ENCODE measurements at places on chromosomes 7 and 10.
A peak's percentile ranks its signal among the peaks of the same experiment; 100 is the strongest.

DNA sequence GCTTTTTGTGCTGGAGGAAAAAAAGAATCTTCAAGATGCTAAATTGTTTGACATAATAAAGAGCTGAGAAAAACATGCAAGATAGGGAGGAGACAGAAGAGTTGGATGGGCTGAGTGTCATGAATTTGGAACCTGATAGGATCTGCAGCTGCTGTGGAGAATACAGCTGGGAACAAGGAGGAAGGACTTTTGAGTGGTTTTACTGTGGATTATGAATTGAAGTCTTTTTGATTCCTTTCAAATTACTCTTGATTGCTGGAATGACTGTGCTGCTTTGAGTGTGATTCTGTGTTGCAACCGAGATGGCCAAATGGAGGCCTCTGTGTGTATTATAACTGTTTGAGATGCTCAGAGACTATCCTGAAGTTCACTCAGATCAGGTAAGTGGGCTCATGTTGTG, 4.0 kb downstream of the EFCAB10 start:
- DNase-seq = no peak

DNA sequence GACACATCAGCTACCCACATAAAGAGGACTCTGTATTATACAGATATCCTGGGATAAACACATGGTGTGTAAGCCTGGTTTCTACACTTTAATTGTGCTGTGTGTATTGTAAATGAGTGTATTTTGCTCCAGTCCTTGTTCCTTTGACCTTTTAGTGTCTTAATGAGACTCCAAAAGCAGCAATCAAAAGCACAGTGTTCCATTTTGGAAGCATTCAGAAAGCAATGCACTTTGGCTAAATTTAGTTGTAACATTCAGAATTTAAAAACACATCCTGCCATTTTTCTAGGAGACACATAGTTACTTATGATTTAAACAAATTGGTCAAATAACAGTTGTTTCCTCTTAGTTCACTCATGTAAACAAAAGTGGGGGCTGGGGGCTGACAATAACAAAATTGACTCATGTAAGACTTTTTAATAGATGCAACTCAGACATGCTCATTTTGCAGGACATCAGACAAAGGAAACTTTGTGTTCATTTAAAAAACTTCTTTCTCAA, 122.2 kb downstream of the GPR37 start:
- peak; percentile 21 for DNase-seq

GRCh38 chr7:110544194-110544593, 546.7 kb upstream of the LRRN3 start:
- no peak for DNase-seq

DNA sequence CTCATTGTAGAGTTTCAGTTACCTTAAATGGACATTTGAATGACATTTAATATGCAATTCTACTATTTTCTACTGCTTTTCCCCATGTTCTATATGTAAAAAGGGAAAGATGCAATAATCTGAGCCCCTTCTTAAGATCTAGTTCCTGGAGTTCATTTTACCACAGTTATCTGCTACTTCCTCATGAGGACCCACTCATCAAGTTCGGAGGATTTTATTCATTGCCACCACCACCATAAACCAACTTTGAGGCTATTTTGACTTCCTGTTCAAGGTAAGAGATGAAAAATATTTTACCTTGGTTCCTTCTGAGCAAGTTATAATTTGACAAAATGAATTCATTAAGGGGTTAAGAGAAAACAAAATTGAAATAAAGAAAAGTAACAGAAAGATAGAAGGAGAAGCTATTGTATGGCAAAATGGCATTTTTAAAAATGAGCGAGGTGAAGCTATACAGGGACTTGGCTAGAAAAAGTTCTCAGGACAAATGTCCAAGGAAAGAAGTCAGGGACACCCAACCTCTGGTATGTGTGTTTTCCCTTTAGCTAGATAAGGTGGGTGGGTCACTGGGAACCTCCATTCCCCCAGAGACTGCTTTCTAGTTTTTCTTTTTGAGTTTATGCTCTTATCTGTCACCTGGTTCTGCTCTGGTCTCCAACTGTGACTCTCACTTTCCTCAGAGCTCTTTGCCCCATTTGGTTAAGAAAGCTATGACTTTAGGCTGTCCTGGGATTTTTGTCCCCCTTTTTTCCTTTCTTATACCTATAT, 14.9 kb upstream of the FAM3C start:
- DNase-seq = no peak

DNA sequence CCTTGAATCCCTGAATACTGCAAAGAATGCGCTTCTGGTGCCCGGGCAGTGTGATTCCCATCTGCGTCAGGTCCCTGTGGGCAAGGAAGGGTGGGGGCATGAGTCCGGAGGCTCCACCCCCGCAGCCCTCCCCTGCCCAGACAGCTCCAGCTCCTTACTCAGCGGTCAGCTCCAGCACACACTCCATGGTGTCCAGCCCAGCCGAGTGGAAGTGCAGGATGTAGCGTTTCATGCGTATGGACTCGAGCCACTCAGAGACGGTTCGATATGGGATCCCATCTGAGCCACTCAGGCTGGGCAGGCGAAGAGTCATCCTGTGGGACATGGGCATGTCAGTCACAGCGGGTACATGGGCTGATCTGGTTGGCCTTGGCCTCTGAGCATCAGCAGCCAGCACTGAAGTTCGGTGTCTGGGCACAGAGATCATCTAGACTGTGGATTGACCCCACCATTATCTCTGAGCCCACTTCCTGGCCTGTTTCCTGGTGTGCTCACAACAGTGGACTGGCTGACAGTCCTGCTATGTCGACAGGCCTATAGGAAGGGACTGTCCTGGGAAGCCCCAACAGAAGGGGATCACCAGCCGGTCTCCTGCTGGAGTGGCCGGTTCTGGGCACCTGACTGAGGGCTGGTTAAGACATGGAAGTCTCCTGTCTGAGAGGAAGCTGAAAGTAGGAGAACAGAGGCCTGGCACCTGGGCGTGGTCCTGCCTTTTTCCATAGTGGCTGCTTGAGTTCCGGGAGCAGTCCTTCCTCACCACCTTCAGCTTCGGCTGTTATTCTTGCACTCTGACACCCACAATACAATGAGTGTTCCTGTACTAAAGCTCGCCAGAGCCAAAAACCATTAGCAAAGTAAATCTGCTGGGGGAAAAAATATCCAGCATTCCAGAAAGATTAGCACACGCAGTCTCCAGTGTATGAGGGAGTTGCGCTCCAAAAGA, 10.6 kb downstream of the ZYX start:
- no peak for DNase-seq

- DNase-seq = no peak
Measured at GRCh38 chr7:105811189-105811847, 65.1 kb downstream of the ATXN7L1 start.

DNA sequence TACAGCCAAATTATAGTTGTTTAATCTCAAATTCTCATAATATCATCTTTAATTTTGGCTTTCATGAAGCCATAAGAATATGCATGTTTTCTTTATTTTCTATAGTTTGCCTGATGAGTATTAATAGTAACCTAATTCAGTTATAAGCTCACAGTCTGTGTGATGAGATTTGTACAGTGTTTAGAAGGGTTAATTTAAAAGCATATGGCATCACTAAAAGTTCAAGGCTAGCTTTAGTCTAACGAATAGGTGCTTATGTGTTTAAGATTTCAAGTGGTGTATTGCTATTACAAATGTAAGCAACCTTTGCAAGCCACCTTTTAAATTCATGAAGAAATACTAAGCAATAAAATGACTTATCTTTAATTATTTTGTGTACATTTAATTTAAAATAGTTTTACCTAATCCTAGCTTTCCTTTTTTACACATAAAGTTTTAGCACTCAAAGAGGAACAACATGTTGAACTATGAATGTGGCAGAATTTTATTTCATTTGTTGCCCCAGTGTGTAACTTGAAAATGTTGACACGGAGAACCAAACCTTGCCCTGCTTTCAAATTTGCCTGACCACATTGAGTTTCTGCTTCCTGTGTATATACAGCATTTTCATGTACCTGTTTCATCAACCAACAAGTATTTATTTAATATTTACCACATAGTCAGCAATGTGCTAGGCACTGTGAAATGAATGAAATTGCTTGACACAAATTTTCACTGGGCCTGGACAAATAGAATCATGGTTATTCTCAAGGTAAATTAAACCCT, 41.5 kb downstream of the TET1 start:
- DNase-seq = no peak

- DNase-seq = no peak
Measured at GRCh38 chr10:61950449-61951143, 49.1 kb downstream of the ARID5B start.

DNA sequence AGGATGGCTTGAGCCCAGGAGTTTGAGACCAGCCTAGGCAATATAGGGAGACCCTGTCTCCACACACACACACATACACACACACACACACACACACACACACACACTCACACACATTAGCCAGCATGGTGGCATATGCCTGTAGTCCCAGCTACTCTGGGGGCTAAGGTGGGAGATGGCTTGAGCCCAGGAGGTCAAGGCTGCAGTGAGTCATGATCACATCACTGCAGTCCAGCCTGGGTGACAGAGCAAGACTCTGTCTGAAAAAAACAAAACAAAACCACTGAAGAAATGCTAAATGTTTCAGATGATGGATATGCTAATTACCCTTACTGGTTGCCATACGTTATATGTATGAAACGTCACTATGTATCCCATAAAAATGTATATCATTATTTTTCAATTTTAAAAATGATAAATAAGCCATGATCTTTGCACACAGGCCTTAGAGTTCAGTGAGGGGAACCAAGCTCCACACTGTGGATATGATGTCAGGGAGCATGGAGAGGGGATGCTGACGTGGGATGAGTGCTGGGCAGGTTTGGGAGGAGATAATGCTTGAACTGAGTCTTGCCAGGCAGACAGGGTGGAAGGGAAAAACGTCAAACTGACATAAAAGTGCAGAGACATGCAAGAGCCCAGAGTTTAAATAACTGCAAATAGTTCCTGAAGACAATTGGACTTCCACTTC, 45.9 kb upstream of the ARHGAP12 start:
- DNase-seq = no peak

DNA sequence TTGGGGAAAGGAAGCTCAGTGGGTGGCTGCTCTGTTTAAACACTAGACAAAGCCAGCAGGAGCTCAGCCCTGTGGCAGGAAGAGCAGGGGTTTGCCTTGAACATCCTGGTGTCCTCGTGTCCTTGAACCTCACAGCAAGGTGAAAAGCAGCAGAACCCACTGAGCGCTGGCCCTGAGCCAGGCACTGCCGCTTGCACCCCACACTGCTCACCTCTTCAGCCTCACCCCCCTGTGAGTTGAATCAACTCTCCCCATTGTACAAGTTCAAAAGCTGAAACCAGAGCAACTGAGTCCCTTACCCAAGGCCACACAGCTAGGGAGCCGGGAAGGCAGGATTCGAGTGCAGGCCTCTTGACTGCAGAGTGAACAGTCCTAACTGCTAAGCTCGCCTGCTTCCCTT, 32.0 kb downstream of the SLC29A3 start:
- DNase-seq = no peak

- no peak for DNase-seq
Measured at GRCh38 chr7:73721377-73721817, 1.9 kb upstream of the STX1A start.

GRCh38 chr10:8079126-8079525, 24.6 kb downstream of the GATA3 start:
- DNase-seq = no peak

GRCh38 chr7:128302139-128302538, 41.6 kb downstream of the RBM28 start:
- peak; percentile 71 for DNase-seq

DNA sequence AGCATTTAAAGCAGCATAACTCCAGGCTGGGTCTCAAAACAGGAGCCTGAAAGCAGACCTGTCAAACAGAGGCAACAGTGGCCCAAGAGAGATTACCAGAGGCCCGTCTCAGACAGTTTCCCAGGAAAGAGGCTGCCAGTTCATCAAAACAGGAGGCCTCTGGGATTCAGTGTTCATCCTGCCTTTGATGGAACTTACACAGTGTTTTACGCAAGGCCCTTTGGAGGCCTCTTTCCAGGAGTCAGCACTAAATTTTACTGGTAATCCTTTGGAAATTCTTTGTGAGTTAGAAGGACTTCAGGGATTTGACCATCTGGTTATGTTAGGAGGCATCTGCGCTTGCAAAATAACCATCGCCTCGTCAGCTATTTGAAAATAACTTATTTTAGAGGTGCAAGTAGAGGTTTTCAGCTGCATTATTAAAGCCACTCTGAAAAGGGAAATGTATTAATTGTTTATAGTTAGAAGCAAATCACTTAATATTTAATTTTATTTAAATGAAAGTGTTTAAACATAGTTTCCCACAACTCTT, 501.2 kb upstream of the COBL start:
- no peak for DNase-seq

GRCh38 chr10:102347236-102347828, 48.2 kb upstream of the NFKB2 start:
- peak; percentile 66 for DNase-seq

GRCh38 chr10:66350622-66351399, 575.0 kb upstream of the LRRTM3 start:
- no peak for DNase-seq

- no peak for DNase-seq
Measured at GRCh38 chr7:698515-699475, 27.7 kb upstream of the DNAAF5 start.

- DNase-seq = no peak
Measured at GRCh38 chr7:66920256-66920655, 769 bp upstream of the TMEM248 start.
